ENCODE measurements at places on chromosomes 16 and 17.
A peak's percentile ranks its signal among the peaks of the same experiment; 100 is the strongest.

DNA sequence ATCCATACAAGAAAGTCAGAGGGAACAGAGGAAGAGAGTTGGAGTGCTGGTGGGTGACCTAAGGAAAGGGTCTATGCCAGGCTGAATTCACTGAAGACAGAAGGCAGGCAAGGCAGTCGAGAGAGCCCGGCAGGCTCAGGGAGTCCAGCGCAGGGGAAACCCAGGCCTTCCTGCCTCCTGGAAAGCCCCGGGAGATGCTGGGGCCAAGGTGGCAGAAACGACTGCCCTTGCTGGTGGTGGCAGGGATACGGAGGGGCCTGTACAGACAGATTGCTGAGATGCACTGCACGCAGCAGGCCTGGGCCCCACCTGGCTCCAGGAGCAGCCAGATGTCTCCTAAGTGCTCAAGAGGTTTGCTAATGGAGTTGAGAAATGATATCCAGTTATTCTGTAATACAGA, 59.8 kb downstream of the GTF3C1 start:
- DNase-seq: no peak

- DNase-seq: no peak
These were observed 21.4 kb upstream of the NKD1 start for GRCh38 chr16:50526796-50527195.

DNA sequence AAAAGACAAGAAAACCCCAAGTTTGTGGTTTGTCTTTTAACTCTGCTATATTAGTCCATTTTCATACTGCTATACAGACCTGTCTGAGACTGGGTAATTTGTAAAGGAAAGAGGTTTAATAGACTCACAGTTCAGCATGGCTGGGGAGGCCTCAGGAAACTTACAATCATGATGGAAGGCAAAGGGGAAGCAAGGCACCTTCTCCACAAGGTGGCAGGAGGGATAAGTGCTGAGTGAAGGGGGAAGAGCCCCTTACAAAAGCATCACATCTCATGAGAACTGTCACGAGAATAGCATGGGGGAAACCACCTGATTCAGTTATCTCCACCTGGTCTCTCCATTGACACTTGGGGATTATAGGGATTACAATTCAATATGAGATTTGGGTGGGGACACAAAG, 13.5 kb upstream of the ADAM11 start:
- DNase-seq: no peak

GRCh38 chr16:51391798-51392511, 240.9 kb upstream of the SALL1 start:
- no peak for DNase-seq

DNA sequence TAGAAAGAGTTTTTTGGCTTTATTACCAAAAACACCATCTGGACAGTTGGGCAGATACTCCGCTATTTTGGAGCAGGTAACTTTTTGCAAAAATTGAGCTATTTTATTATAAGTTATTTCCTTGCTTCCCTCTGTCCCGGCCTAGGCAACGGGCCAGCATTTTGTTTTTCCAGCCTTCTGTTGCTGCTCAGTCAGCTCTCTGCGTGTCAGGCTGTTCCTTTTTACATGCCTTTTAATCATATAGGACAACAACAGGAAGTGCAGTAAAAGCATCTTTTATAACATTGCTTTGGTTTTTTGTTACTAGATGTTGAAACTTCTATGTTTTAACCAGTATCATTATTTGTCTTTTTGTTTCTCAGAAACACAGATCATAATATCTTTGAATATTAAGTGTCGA, 30.4 kb downstream of the PPM1D start:
- DNase-seq: no peak

DNA sequence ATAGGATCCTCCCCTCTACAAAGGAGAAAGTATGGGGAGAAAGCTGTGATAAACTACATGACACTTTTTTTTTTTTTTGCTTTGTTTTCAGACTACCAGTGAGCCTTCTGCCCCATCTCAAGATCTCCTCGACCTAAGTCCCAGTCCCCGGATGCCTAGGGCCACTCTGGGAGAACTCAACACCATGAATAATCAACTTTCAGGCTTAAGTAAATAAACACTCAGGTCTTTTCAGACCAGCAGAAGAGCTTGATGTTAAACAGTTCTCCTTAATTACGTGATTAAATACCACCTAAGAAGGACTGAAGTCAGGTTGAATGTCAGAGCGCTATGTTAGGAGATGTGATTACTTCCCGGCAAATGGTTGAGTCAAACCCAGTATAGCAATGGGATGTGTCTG, 31.4 kb downstream of the COX11 start:
- DNase-seq: no peak

DNA sequence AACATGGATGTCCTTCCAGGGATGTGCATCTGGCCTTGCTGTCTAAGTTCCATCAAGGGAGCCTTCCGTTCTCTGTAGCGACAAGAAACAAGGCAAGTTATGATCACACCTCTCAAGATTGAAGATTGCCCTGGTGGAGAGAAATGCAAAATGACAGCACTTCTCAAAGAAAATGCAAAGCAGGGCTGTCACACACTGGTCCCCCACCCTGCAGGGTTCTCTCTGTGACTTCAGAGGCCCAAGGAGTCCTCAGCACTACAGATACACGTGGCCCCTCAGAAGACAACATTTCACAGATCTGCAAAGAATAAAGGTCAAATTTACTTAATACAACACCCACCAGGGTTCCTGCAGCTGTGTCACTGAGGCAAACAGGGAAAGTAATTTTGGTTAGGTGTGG, 60.7 kb upstream of the TEX2 start:
- no peak for DNase-seq

GRCh38 chr16:64489449-64489848, 632.4 kb downstream of the CDH11 start:
- no peak for DNase-seq

DNA sequence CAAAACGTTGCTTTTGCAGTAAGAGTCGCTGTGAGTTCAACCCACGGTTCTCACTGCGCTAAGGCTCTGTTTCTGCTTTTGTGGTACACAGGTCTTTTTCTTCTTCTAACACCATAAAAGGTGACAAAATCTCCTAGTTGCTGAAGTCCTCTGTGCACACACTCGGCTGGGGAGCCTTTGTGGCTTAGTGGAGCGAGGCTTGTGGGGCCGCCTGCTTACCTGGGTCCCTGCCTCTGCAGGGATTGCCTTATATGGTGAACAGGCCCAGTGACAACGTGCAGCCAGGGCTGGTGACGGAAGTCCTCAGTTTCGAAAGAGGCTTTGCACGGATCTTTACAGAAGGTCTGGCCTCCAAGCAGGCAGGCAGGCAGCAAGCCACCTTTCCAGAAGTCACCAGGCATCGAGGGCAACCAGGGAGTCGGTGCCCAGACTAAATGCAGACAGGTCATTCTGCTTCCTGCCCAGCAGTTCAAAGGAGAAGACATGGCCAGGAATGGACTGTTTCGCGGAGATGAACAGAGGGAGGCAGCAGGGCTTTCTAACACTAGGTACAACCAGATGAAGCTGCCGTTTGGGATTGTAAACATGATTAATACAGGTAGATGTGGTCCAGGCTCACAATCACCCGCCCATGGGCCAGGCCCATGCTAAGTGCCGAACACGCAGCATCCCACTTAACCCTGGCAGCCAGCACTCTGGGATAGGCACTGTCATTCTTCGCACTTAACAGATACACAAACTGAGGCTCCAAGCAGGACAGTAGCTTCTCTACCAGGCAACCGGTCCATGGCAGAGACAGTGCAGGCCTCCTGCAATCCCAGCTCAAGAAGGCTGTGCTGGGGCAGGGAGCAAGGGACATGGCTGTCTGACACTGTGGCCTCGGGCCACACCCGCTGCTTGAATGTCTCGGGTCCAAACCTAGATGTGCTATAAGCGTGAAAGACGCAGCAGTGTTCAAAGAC, 10.7 kb upstream of the MEAK7 start:
- DNase-seq: no peak

- no peak for DNase-seq
These were observed 19.5 kb upstream of the CLTC start for GRCh38 chr17:59600169-59600568.

DNA sequence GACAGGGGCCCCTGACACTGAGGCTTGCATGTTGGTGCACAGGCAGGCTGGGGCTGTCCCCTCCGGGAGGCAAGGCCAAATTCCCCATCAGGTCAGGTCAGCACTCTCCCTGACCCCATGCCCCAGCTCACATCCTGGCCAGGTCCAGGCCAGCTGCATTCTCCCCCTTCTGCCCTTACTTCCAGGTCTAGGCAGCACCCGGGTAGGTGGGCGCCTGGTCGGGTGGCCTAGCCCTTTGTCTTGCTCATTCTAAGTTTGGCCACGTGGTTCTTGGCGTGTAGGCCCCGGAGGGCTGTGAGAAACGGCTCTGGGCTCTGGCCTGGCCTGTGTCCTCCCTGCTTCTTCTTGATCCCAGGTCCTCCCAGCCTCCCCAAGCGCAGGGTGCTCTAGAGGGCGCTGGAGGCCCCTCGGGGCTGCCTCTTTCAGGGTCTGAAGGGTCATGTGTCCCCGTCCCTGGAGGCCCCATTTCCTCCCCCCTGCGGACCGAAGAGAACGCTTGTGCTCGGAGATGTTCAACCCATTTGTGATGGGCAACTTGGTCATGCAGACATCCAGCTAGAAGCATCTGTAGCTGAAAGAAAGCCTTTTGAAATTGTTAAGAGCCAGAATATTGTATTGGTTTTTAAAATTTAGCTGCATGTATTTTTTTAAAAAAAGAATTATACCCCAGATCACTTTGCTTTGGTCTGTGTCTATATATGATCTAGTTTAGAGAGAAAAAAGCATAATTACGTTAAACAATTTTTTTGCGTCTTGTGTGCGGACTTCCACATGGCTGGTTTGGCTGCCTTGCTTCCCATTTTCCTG, 6.7 kb downstream of the BAHCC1 start:
- DNase-seq: no peak

- DNase-seq: peak; percentile 24
These were observed 17.1 kb upstream of the C17orf113 start for GRCh38 chr17:42067371-42068091.

- DNase-seq: no peak
These were observed 57.1 kb upstream of the EMP2 start for GRCh38 chr16:10637337-10638037.

DNA sequence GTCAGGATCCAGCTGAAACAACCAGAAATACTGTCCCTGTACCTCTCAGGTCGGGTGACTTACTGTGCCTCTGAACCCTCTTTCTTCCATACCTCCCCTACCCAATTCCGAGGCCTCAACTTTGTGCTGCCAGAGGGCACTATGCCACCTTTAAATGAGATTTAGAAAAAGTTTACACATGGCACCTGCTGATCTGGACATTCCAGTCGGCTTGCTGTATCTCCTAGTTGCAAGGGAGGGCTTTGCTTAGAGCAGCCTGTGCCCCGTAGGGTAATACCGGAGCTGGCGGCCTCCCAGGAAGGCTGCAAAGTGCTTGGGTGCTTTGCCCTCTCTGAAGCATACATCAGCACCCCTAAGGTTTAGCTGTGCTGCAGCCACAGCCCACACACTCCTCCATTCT, 306.0 kb upstream of the RBFOX1 start:
- no peak for DNase-seq

DNA sequence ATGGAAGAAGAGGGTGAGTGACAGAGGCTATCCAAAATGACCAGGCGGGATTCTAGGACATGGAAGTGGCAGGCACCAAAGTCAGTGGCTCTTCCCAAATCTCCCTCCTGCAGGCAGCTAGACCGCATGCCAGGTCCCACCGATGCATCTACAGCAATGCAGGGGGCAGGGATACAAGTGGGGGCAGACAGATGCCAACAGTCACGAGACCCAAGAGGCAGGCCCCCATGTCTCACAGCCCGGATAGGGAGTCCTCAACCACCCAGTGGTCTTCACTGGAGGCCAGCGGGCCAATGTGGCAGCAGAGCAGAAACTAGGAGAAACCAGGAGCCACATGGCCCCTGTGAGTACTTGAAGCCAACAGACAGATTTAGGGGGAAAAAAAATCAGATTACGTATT, 20.0 kb downstream of the NPLOC4 start:
- no peak for DNase-seq

DNA sequence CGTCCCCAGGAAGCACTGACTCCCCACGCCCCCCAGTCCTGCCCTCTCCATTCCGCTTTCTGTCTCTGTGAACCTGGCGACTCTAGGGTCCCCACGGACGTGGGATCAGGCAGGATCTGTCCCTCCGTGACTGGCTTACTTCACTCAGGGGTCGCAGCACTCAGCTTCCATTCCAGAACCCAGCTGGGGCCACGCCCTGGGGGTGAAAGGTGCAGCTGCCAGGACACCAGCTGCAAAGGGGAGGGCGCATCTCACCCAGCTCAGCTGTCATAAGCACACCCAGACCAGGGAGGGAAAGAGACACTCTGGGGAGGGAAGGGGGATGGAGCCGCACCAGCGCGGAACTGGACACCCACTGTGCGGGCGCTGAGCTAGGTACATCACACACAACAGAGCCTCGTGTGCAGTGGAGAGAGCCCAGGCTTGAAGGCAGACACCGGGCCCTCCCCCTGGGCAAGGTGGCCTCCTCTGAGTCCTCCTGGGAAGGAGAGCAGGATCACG, 18.5 kb upstream of the HEXD start:
- DNase-seq: no peak

DNA sequence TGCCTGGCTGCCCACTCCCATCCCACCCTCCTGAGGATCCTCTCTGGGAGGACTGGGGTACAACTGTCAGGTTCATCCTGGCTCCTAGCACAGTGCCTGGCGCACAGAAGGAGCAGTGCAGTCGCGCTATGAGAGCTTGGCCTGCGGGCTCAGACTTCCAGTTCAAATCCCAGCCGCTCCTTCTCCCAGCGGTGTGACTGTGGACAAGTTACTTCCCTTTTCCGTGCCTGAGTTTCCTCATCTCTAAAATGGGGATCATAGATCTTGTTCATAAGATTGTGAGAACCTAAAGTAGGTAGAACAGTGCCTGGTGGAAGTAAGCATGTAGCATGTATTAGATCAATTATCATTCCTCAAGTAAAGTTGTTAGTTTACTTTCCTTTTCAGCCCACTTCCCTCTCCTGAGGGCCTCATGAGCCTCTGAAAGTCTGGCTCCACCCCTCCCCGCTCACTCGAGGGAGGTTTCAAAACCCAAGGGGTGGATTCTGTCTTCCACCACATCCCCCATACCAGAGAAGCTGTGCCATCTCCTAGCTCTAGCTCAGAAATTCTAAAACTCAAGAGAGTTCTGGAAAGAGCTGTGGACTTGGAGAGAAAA, 19.9 kb upstream of the COL1A1 start:
- peak; percentile 81 for DNase-seq

GRCh38 chr16:4077174-4077649, 39.0 kb downstream of the ADCY9 start:
- DNase-seq: no peak

- no peak for DNase-seq
These were observed 400.0 kb downstream of the SOX9 start for GRCh38 chr17:72520665-72521303.

GRCh38 chr17:6213859-6214258, 143.7 kb downstream of the WSCD1 start:
- DNase-seq: no peak

GRCh38 chr16:3861808-3862451, 18.6 kb downstream of the CREBBP start:
- peak; percentile 73 for DNase-seq

- no peak for DNase-seq
These were observed 18.0 kb downstream of the ZFPM1 start for GRCh38 chr16:88471115-88471514.

GRCh38 chr16:8683640-8684039, 9.2 kb downstream of the ABAT start:
- no peak for DNase-seq

All from fibroblast of skin of right quadriceps (primary cell).